ENCODE measurements at places on chromosomes 16 and 17.

DNA sequence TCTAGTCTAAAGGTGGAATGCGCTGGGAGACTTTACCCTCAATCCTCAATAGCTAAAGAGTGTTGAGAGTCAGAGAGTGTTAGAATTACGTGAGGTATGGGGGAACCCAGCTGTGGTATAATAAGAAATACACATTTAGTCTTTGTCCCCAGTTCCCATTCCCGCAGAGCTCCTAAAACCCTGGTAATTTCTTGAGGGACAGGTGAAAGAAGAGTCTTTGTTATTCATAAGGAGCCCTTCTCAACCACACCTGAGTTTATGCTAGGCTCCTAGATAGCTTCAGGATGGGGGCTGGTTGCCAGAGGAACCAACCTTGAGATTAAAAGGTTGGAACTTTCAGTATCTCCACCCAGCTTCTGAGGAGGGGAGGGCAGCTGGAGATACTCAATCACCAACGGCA is 5.8 kb downstream of the ZNF18 start:
- DNase-seq = no peak

- no peak for DNase-seq
Measured at GRCh38 chr17:58706351-58707140, 14.1 kb downstream of the RAD51C start.

- peak; percentile 71 for DNase-seq
Measured at GRCh38 chr16:55478827-55479429, at the start of gene MMP2. Gene MMP2, plus strand, starts transcription at chr16:55479198. Its CDS starts 282 bp downstream, at chr16:55479480.

DNA sequence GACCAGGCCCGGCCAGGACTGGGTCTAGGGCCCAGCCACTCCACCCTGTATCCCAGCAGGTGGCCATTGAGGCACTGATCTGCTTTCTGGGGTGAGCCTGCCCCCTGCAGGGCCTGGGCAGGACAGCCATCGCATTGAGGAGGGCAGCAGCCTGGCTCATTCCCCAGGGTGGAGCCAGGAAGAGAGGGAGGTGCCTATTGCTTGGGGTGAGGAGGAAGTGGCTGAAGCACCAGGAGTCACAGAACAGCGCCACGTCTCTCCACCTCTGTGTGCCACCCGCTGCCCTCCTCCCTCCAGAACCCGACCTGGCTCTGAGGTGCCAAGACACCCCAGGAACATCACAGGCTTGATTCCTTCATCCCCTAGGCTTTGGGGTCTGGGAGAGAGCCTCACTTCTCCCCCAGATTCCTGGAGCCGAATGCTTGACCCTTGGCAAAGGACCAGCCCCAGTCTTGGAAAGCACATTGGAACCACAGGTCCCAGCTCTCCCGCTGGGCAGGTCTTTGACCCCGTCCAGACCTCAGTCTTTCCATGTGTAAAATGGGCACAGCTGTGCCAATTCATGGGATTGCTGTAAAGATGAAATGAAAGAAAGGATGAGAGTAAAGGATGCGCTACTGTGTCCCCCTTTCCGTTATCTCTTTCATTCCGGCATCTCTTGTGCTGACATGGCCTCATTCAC is 7.2 kb upstream of the KRT36 start:
- DNase-seq = peak; percentile 72

DNA sequence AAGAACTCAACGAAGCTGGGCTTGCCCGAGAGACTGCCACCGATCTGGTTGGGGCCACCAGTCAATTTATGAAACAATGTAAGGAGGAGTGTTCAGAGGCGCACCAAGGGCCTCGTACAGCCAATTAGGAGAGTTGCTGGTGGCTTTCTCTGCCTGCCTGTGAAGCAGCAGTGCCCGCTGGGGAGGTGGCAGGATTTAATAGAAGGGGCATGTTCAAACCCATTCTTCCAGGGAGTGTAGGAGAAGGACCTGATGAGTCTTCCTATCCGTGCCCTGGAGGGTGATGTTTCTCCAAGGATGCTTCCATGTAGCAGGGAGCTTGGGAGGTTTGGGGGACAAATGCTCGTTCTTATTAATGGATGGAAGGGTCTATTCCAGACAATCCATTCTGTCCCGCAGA is 178.4 kb downstream of the CCDC182 start:
- DNase-seq = no peak

DNA sequence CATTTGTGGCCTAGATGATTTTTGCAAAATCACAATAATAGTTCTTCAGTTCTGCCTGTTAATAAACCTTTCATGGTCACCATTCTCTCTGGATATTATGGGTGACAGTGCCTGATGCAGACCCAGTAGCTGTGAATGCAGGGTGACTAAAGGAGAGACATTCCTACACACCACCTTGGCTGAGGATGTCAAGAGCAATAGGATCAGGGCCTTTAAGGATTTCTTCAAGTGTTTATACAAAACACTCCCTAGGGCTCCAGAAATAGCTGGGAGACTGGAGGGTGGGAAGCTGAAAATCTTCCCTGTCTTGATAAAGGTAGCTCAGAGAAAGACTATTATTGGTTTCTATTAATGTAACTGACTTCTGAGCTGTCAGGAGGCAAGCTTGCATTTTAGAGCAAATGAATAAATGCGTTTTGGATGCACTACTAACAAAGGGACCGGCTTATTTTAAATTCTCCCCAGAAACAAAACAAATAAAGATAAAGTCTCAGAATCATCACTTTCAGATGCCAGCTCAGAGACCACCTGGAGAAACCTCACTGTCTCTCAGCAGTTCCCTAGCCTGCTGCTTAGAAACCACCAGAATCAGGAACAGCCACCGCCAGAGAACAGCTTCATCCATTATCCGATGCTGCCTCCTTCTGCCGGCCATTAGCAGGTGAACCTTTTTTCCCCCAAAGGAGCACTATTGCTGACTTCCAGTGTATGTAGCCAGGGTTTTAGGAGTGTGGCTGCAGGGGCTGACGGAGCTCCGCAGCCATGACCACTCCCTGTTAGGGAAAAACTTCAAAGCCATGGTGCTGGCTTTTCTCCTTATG is 171.4 kb upstream of the DYNLRB2 start:
- DNase-seq = peak; percentile 24

DNA sequence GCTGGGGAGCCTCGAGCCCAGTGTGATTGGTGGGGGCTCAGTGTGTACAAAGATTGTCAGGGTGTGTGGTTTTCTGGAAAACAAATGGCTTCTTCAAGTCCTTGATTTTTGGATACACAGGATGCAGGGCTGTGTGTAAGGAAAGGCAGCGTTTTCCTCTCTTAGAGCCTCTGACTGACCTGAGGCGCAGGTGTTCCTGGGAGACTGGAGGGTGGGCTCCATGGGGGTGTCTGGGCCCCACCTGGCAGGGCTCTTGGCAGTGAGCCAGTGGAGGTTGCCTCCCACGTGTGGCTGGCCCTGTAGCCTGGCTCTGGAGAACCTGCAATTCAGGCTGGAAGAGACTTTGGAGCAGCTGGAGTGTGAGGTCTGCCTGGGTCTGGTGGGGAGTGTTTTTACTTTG is 5.0 kb downstream of the FOXK2 start:
- no peak for DNase-seq

DNA sequence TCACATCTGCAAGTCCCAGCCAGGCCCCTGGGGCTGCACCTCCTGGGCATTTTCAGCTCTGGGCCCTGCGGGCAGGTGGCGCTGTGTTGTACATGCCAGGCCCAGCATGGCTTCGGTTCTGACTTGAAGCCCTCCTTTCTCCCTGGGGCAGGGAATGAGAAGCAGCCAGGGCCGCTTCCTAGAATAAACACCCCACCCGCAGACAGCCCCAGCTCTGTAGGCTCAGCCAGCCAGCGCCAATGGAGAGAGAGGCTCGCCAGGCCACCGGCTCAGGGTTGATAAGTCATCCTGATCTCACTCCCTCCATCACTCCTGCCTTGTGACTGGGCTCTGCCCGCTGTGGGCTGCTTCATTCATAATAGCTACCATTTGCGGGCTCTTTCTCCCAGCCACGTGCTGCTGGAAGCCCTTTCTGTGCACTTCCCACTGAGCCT is 6.0 kb upstream of the GLIS2 start:
- peak; percentile 80 for DNase-seq

GRCh38 chr16:74982256-74982655 is 2.7 kb downstream of the WDR59 start:
- no peak for DNase-seq

DNA sequence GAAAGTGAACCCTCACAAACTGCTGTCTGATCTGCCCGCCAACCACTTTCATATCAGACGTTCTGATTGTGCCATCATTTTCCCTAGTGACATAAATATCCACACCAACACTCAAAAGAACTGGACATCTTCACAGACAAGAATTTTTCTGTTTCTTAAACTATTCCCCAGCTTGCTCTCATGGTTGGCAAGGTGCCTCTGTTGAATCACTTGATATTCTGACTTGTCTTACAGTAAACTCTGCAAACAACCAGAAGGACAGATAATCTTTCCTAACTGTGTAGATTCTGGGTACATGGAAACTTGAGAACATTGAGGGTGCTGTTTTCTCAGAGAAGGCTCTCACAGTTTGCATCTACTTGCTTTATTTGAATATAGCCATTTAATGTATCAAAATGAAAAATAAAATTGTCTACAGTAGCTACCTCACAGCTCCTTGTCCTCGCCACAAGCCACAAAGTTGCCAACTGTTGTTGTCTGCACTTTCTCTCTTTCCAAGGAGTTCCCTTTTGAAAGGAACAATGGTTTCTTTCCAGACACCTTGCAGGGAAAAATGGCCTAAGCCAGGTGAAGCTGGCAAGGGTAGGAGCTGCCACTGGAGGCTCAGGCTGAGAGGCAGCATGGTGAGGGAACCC is 46.0 kb upstream of the ADAMTS18 start:
- no peak for DNase-seq

DNA sequence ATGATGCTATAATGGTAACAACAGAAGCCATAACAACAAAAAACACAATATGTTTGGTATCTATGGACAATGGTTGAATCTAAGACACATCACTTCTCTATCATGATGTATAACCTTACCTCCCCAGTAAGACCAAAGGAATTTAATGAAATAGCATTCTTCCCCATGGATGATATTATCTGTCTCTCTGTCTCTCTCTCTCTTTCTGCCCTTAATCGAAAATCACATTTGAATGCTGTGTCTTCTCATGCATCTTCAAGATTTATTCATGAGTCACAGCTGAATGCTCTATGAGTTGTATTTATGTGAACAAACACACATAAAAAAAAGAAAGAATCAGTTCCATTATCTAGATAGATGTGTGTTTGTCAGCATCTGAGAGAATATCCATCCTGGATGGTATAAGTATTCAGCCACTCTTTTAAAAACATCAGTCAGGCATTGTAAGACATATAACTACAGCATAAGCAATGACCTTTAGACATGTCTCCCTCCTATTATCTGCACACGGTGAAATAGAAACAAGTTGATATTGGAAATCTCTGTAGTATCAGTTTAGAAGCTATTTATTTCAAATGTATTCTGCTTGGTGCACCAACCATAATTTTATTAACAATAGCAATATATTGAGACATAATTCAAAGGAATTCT is 433.3 kb downstream of the TOX3 start:
- no peak for DNase-seq

- no peak for DNase-seq
Measured at GRCh38 chr17:79668344-79669250, 57.7 kb upstream of the RBFOX3 start.

- no peak for DNase-seq
Measured at GRCh38 chr17:60223456-60223855, 73.7 kb downstream of the CA4 start.

Measured in endothelial cell (in vitro differentiated cells).